ENCODE measurements at places on chromosomes 16 and 17.

- no peak for DNase-seq
Observed at GRCh38 chr16:50651835-50652438, 29.2 kb downstream of the SNX20 start.

- no peak for DNase-seq
Observed at GRCh38 chr17:40936437-40936971, 942 bp downstream of the KRT23 start.

GRCh38 chr17:22203208-22203715 is 510.9 kb downstream of the KCNJ18 start:
- DNase-seq, result no peak

DNA sequence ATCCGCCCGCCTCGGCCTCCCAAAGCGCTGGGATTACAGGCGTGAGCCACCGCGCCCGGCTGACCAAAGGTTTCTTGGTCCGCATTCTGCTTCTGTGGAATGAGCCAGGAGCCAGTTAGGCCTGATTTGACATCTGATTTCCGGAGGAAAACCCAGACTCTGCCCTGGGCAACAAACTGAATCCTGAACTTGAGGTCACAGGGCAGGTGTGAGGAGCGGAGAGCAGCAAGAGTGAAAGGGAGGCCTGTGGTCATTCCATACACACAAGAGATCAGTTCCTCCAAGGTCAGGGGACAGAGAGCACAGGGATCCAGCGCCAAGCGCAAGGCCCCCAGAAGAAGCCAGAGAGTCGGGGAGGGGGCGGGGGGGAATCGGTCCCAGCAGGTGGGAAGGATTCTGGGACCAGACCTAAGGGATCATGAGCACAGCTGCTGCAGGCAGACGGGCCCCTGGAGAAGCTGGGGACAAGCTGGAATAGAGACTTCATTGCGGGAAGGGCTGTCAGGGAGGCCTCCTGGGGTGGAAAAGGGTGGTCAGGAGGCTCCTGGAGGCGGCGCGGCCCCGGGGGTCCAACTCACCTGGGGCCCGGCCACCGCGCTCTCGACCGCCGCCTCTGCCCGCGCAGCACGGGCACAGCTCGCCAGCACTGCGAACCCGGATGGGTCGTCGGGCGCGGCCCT is 436 bp downstream of the SHPK start:
- DNase-seq, result no peak

DNA sequence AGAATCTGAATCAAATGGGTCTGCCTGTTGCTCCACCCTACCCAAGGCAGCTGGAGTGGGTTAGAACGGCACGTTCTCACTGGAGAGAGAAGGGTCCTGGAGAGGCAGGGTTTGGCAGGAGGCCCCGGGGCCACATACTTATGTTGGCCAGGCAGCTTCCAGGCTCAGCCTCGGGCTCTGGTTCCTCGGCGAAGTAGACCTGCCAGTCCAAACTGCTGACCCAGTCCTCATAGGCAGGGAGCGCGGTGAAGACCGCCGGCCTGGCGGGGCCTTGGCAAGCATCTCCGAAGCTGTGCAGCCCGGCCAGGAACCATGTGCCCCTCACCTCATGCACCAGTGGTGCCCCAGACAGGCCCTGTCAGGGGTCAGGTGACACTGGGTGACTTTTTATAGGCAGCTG is 4.8 kb downstream of the PRSS53 start:
- DNase-seq, result no peak

GRCh38 chr17:9183306-9183705 is 162.0 kb downstream of the NTN1 start:
- DNase-seq, result no peak

DNA sequence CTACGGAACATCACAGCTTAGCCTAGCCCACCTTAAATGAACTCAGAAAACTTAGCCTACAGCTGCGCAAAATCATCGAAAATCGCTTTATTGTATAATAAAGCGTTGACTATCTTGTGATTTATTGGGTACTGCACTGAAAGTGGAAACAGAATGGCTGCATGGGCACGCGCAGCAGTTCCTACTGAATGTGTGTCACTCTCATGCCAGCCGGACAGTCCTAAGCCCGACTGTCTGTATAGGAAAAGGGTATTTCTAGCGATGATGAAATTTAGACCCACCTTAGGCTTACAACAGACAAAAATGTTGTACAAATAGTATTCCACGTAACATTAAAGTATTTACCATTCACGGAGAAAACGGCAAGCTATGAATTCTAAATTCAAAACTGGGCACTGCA is 9.3 kb downstream of the FBXO31 start:
- DNase-seq, result no peak

- DNase-seq, result no peak
Observed at GRCh38 chr16:87712184-87712762, 53.5 kb downstream of the KLHDC4 start.

GRCh38 chr17:40821536-40821935 is 878 bp downstream of the KRT10 start:
- no peak for DNase-seq

DNA sequence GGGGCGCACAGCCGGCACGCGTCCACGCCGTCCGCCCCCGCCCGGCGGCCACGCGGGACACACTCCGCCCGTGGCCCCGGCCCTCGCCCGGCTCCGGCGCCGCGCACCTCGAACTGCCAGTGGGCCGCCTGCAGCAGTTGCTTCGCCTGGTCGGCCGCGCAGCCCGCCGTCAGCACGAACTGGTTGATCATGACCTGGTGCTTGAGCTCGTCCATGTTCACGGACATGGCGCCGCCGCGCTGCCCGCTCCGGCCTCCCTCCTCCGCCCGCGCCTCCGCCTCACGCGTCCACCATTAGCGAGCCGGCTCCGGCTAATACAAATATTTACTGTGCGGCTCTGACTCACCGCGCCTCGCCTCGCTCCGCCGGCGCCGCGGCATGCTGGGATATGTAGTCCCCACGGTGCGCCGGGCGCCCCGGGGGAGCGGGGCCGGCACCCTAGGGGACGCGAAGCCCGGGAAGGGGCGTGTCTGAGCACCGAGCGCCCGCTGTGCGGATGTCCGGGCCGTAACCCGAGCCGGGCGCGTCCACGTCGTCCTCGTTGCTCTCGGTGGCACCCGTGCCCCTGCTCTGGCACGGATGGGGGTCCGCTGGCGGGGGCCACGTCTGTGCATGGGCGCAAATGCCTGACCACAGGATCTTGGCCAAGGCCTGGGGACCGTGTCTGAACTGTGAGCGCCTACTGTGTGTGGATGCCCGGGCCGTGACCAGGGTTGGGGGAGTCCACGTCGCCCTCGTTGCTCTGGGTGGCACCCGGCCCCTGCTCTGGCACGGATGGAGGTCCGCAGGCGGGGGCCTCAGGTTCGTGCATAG is at the start of gene UBALD1:
Gene UBALD1, minus strand, starts transcription at position 318 of the 813 bp plus-strand sequence. Its CDS starts 91 bp downstream, at position 227.
- DNase-seq, result peak; percentile 70

GRCh38 chr17:15741624-15742023 is 9.5 kb downstream of the TBC1D26 start:
- no peak for DNase-seq

DNA sequence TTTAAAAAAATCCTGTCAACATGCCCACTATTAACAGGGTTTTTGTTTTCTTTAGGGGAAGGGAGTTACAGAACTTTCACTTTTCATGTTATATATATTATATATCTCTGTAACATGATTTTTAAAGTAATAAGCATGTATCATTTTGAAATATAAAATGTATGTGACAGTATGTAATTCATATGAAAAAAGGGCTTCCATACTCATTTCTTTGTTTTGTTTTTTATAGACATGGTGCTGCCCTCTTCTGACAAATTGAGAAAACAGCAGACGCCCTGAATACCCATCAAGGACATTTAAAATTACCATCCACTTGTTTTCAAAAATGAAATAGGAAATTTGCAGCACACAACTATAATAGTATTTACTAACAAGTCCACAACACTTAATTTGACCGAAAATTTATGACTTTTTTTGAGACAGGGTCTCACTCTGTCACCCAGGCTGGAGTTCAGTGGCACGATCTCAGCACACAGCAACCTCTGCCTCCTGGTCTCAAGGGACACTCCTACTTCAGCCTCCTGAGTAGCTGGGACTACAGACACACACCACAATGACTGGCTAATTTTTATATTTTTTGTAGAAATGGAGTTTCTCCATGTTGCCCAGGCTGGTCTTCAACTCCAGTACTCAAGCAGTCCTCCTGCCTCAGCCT is 30.4 kb downstream of the CFDP1 start:
- peak; percentile 6 for DNase-seq

- DNase-seq, result no peak
Observed at GRCh38 chr17:8836821-8837562, 30.5 kb downstream of the PIK3R6 start.

DNA sequence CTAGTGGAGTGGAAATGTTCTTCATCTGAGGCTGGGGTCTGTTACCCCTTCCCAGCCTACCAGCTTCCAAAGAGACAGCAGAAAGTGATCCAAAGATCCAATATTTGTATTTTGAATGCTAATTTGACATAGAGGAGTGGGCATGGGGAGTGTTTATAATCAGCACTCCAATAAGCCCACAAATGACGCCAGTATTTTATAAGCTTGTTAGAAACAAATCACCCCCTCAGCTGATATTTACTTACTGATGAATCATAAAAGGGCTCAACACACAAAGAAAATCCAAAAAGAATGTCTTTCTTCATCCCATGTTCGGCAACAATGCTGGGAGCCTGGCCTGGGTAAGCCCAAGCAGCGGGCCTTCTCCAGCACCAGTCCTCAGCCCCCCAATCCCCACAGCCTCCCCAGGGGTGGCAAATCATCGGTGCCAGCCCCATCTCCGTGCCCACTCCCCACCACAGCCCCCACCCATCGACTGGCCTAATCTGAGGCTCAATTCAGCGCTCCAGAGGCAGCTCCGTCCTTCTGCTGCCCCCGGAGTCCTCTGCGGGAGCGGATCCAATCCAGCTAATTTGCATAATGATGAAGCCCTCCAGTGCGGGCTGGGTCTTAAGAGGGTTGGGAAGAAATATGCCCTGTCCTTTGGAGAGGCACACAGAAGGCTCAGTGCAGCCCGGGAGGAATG is 169.5 kb downstream of the C16orf78 start:
- DNase-seq, result no peak

DNA sequence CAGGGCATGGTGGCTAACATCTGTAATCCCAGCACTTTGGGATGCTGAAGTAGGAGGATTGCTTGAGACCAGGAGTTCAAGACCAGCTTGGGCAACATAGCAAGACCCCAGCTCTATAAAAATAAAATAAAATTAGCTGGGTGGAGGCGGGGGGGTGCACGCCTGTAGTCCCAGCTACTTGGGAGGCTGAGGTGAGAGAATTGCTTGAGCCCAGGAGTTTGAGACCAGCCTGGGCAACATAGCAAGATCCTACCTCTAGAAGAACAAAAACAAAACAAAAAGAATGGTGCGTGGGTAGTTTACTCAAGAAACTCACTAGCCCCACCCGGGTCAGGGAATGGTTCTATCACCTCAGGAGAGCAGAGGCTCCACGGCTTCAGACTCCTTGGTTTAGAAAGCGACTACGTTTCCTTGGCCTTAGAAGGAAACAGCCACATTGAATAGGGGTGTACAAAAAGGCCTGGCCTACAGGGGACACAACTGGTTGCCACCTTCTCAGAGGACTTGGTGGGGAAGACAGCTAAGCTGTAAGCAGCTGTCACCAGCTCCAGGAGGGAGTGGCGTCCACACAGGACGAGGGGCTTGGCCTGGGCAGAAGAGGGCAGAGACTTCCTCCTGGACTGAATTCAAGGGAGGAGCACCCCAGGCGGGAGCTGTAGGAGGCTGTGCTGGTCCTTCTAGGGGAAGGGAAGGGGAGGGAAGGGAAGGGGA is 716 bp downstream of the TK1 start:
- DNase-seq, result no peak

GRCh38 chr16:55728797-55729196 is 73.0 kb downstream of the SLC6A2 start:
- DNase-seq, result no peak

DNA sequence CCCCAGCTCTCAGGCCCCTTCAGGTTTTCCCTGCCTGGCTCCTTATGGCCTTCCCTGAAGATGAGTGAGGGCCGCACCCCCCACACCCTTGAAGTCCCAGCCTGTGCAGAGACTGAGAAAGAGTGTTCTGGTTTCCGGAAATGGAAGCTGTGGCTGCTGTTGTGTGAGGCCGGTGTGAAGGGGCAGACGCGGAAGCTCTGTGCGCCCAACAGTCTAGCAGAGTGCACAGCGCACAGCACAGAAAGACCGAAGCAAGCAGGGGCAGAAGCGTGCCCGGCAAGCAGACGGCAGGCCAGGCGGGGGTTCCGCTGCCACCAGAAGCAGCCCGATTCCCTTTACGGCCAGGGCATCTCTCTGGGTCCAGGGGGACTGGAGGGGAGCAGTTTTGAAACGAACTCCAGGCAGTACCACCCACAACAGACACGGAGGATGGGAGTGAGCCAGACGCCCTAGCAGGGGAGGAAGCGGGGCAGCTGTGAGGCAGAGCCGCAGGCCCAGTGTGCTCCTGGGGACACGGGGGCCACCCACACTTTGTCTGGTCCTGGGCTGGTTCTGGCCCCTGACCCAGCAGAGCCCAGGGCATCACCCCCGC is 16.7 kb downstream of the TPSG1 start:
- DNase-seq, result peak; percentile 20

- peak; percentile 84 for DNase-seq
Observed at GRCh38 chr17:2416010-2416734, 15.3 kb upstream of the MNT start.

DNA sequence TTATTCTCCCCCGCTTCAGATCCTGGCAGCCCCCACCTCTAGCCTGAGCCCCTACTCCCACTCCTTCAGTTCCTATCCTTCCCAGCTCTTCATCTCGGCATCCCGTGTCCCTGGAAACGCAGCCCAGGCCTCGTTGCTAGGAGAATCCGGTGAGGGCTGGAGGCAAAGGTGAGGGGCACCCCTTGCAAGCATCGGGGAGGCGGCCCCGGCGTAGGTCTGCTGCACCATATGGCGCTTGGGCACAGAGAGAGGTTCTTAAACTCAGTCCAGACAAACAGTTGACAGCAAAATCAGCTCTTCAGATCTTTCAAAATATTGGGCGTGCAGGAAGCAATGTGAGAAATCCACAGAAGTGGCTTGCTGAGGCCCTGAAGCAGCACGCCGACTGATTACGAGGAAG is 15.0 kb downstream of the SLC38A8 start:
- DNase-seq, result no peak

- no peak for DNase-seq
Observed at GRCh38 chr17:78142119-78142861, 3.9 kb upstream of the C17orf99 start.

DNA sequence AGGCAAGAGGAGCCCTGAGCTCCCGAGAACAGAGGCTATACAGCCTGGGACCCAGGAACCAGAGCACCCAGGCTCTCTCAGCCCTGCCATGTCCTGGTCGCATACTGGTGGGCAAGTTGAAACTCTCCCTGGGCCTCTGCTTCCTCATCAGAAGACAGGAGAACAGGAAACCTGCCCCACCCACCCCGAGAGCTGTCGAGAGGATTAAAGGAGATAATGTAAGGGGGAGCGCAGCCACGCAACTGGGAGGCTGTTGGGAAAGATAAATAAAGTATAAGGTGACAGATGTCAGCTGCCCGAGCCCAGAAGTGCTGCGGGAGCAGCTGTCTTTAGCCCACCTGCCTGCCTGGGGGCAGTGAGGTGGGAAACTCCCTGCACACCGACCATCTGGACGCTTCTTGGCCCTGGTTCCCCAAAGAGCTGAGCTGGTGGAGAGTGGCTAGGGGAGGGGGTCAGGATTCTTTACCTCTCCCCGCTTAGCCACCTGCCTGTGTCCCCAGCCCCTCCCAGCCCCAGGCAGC is 6.8 kb downstream of the KIF19 start:
- DNase-seq, result no peak
